ENCODE measurements at places on chromosomes 3 and 15.

- no peak for DNase-seq
Observed at GRCh38 chr3:187186801-187187421, 10.4 kb upstream of the RTP1 start.

GRCh38 chr3:48194446-48195071 lies 6.3 kb upstream of the CDC25A start:
- DNase-seq = peak; percentile 88

GRCh38 chr3:150130404-150131100 lies 159.9 kb upstream of the PFN2 start:
- no peak for DNase-seq

DNA sequence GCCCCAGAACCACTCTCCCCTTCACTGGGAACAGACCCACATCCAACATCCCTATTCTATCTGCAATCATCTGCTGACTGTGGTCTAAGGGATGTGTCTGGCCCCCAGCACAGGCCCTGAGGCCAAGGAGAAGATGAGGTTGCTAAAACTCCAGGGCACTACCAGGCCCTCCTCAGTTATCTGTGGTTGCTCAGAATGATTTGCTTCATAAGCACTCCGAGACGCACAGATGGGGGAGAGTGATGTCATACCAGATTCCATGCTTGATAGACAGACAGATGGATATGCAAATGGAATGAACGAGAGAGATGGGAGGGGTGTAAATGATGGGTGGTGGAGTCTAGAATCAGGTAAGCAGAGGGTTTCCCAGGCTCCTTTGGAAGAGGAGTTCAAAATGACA lies 57.8 kb downstream of the CEMIP start:
- no peak for DNase-seq

- no peak for DNase-seq
Observed at GRCh38 chr15:101004986-101005747, 86.0 kb downstream of the LRRK1 start.

DNA sequence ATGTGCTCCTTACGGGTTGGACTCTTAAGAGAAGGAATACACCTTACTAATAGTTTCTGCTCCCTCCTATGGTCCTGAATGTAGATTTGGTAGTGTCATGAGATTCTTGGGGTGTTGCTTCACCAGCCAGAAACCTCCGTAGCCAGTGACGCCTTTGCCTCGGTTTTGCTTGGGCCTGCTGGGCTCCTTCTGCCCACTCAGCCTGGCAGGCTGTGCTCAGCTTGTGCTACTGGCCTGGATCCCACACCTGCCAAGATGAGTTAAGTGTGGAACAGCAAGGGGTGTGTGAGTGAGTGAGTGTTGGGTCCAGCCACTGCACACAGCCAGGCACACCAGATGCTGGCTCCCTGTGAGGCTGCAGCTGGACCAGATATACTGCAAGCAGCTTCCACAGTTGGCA lies 560.1 kb downstream of the NLGN1 start:
- no peak for DNase-seq

- DNase-seq = no peak
Observed at GRCh38 chr3:65836047-65836446, 202.7 kb downstream of the MAGI1 start.

- DNase-seq = no peak
Observed at GRCh38 chr15:84955089-84955848, 26.4 kb upstream of the PDE8A start.

DNA sequence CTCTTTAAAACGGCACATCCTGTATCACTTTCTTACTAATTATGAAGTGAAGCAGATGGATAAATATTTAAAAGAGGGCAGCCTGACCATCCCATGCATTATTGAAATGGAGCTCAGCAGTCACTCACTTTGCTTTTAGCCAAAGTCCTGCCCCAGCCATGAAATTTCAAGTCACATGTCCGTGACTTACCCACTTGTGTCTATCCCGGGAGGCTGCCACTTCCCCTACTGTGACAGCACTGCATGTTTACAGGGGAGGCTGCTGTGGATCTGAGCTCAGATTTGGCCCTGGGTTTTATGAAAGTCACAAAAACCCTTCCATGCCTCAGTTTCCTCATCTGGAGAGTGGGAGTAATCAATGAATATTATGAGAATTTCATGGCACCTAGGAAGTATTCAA lies 17.9 kb upstream of the LRRK1 start:
- DNase-seq = no peak

GRCh38 chr15:94237903-94238302 lies 6.5 kb downstream of the MCTP2 start:
- DNase-seq = no peak

DNA sequence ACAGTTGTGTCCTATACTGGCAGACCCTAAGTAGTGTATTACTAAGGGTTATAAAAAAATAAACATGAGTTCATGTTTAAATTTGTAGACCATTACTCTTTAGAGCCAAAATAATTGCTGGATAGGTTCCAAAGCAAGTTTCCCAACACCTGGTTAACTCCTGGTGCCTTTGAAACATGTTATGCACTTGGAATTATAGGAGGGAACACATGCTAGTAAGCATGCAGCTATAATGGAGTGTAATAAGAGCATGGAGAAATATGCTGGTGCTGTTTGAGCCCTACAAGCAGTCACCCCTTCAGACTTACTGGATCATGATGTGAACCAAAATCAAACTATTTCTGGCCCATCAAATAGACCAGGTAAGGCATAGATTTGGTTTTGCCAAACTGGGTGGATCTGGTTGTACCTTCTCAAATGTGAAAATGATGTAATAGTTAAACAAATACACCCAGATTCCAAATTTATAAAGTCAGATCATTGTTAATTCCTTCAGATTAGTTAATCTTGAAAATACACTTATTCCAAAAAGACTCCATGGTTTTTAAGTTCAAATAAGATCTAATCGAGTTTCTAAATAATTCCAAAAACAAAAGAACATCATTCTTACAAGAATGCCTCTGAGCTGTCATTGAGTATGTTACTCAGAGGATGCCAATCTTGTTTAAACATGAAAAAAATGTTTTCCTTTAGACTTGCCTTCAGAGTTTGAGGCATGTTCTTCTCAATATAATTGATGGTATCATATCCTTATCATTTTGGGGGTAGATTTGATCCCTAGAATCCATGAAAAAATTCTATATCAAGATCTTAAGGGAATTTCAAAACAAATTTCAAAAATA lies 69.3 kb downstream of the LRRC28 start:
- DNase-seq = no peak

- no peak for DNase-seq
Observed at GRCh38 chr3:99845331-99845730, 27.7 kb downstream of the CMSS1 start.

DNA sequence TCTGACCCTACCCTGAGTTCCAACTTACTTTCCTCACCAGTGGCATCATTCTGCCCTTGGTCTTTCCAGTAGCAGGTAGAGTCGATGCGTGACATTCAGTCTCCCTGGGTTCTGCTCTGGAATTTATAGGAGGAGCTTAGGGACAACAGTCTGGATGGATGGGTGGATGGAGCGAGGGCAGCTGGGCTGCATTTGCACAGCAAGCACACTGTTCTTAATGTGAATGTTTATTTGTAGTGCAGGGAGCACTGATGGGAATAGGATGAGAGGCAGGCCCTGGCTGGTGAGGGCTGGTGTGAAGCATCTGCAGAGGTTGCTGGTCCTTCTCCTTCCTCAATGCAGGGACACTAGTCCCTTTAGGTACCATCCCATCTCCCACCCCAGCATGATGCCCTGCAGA lies 176.2 kb downstream of the EPHB1 start:
- peak; percentile 64 for DNase-seq
